Pons (tissue), 1 donor: ENCODE measurements at places on chromosomes 7 and 10.
A peak's percentile ranks its signal among the peaks of the same experiment; 100 is the strongest.

- no peak for DNase-seq
Measured at GRCh38 chr7:55244006-55244745, 121.0 kb upstream of the LANCL2 start.

DNA sequence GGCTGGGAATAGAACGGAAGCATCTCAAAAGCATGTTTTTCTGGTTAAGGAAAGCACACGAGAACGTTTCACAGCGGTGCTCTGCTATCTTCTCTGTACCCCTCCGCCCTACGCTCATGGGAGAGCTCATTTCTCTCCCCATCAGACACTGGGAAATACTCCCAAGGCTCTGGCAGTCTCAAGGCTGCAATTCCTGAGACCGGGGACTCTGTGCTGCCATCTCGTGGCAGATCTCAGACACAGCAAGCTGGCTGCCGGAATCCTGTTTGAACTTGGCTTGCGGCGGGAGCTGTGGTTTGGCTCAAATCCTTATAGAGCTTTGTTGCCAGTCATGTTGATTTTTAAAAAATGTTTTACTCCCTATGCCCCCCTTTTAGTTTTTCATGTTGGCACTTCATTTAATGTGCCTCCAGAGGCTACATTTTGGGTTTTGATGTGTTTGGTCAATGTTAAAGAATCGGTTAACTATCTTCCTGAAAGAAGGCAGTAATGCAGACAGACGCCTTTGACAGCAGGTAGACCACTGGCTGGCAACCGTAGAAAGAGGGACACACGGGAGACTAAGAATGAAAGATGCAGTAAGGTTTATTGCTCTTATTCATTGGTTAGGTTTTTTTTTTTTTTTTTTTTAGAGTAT is 27.6 kb downstream of the BMPER start:
- DNase-seq, result peak; percentile 85

- no peak for DNase-seq
Measured at GRCh38 chr7:131878777-131879176, 322.3 kb upstream of the PODXL start.

- no peak for DNase-seq
Measured at GRCh38 chr7:139034855-139035585, 822 bp downstream of the ZC3HAV1L start.

- DNase-seq, result no peak
Measured at GRCh38 chr10:113456741-113457140, 96.1 kb upstream of the HABP2 start.

- DNase-seq, result no peak
Measured at GRCh38 chr7:155198196-155198892, 99.3 kb upstream of the INSIG1 start.

GRCh38 chr7:151377406-151377805 is 32.4 kb downstream of the WDR86 start:
- no peak for DNase-seq

GRCh38 chr7:102860351-102860811 is 52.4 kb upstream of the LRRC17 start:
- no peak for DNase-seq

GRCh38 chr7:45000093-45001032 is at the start of gene CCM2:
Gene CCM2 (plus strand): TSS chr7:45000201. CDS start chr7:45000334, 133 bp downstream.
- DNase-seq, result no peak

- DNase-seq, result no peak
Measured at GRCh38 chr7:17660116-17660515, 280.2 kb downstream of the SNX13 start.

GRCh38 chr7:79553811-79554555 is 100.5 kb upstream of the MAGI2 start:
- DNase-seq, result no peak

DNA sequence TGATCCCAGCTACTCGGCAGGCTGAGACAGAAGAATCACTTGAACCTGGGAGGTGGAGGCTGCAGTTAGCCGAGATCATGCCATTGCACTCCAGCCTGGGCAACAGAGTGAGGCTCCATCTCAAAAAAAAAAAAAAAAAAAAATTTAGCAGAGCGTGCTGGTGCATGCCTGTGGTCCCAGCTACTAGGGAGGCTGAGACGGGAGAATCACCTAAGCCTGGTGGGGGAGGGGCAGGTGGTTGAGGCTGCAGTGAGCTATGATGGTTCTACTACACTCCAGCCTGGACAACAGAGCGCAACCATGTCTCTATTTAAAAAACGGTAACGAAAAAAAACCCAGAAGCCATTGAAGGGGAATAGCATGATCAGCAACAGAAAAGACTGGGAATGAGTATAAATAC is 89.9 kb downstream of the ARHGAP12 start:
- no peak for DNase-seq

DNA sequence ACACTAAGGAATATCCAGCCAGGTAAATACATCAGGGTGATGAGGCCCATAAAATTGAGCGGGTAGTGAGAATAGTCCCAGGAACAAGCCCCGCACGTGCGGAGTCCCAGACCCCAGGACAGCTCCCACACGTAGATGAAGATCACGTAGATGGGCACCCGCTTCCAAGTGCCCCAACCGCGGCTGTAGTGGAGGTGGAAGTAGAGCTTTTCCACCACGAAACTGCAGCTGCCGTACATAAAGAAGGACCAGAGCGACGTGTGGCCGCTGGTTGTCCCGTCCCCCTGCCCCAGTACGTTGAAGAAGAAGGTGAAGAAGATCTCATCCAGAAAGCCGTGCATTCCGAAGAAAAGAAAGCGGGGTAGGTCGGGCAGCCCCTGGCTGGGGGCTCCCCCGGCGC is 948 bp downstream of the TMEM229A start:
- no peak for DNase-seq

- no peak for DNase-seq
Measured at GRCh38 chr7:93115796-93116195, 2.0 kb downstream of the SAMD9 start.

DNA sequence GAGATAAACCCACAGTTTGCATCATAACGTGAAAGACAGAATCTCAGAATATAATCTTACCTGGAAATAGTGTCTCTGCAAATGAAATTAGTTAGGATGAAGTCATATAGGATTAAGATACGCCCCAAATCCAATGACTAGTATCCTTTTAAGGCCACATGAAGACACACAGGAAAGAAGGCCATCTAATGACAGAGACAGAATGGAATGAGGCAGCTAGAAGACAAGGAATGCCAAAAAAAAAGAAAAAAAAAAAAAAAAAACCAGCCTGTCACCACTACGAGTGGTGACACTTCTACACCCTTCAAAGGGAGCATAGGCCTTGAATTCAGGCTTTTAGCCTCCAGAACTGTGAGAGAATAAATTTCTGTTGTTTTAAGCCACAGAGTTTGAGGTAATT is 82.9 kb downstream of the HYCC1 start:
- no peak for DNase-seq

DNA sequence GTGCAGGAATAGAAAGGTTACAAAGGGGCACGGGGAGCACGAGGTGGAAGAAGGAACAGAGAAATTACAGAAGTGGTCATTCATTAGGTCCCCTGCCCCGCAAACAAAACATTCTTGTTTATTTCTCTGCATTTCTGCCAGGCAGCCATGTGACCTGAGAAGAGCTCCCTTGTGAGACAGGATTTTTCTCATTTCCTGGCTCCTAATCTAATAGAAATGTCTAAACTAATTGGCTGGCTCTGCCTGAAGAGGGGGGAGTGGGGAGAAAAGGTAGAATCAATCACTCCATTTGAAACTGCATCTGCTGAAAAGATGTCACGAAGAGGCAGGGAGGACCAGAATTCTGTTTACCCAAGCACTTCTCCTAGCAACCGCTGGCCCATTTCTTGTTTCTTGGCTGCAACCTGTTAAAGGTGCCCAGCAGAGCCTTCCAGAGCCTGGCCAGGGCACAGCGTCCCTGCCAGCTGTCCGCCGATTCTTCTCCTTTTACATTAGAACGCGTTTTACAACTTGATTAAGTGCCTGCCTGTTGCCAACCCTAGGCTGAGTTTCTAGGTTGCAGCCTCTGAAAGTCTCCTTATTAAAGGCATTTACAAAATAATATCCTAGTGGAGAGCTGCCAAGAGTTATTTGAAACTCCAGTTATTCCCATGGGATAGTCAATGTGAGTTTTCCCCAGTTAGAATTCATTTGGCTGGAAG is 1227.6 kb downstream of the TYW1 start:
- peak; percentile 65 for DNase-seq

GRCh38 chr10:102175415-102175814 is 23.2 kb downstream of the NOLC1 start:
- DNase-seq, result no peak

- no peak for DNase-seq
Measured at GRCh38 chr10:635088-635861, 54.2 kb downstream of the DIP2C start.

DNA sequence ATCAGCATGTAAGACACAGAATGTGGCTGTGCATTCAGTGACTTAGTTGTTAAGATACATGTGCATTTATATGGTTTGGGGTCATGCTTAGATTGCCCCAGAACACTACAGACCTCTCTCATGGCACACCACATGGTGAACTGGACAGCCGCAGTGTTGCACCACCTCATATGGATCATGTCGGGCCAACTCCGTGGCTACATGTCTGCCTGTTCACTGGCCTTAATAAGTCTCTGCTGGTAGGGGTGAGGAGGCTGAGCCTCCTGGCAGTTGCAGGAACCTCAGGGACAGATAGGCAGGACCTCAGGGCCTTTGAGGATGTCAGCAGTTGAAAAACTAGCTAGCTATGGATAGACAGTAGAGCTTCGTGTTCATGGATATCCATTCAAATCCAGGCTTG is 751.0 kb downstream of the GRID1 start:
- no peak for DNase-seq

GRCh38 chr7:99733448-99733847 is 1.5 kb downstream of the CYP3A7 start:
- DNase-seq, result no peak

DNA sequence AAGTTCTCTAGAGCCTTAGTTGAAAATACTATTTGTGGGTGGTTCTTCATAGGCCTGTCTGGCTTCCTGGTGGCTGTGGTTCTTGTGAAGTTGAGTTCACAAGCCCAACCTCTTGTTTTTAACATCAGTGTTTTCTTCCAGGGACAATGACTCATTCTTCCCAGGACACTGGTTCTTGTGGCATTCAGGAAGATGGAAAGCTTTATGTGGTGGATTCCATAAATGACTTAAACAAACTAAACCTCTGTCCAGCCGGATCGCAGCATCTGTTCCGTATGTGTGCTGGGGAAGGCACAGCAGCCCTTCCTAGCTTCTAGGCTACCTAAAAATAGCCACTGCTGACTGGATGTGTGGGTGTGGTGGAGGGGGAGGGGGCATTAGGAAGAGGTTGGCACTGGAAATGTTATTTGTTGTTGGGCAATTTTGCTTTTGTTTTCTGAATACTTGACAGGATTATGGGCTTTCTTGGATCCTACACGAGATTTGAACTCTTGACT is 3.9 kb downstream of the LSMEM1 start:
- DNase-seq, result no peak

DNA sequence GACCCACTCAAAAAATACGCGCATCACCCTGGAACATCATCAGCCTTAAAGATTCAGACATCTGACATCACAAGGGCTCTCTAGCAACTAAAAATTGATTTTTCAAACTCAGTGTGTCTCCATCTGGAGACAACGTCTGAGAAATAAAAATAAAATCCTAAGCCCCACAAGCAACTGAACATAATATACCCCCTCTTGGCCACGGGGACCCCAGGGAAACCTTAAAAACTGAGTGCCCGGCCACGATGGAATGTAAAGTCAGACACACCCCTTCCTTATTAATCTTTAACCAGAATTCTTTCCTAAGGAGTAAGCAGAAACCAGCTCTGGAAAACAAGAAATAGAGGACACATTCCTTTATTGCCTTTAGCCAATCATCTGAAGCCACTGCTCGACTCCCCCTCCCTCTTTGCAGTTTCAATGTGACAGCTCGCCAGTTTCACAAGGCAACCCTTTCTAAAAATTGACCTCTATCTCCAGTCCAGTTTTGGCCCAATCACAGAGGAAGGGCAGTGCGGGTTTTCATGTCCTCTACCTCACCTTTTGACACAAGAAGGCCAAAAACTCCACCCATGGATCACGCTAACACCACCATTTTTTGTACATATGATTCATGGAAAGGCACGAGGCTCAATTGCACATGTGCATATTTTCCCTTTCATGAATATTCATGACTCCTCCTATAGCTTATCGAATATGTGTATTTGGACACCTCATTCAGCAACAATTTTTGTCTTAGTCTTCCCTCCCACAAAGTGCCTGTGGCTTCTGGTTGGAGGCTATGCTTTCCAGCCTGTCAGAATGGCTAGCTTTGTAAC is 24.2 kb downstream of the IFIT3 start:
- no peak for DNase-seq

DNA sequence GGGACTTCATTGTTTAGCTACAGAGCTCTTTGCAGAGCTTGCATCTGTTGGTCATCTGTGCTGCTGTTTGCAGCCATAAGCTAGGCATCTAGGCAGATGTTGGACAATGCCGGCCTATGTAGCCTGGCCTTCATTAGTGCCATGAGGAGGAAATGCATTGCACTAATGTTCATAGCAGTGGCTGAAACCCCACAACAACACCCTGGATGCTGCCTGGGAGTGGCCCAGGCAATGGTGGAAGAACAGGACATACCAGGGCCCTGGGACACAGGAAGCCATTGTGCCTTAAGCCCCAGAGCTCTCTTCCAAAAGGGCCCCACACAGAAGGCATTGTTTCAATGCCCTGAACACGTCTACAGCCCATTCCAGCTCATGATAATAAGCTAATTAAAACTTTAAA is 131.5 kb upstream of the LYZL1 start:
- peak; percentile 85 for DNase-seq

GRCh38 chr7:15508258-15508657 is 53.6 kb downstream of the AGMO start:
- DNase-seq, result peak; percentile 87

DNA sequence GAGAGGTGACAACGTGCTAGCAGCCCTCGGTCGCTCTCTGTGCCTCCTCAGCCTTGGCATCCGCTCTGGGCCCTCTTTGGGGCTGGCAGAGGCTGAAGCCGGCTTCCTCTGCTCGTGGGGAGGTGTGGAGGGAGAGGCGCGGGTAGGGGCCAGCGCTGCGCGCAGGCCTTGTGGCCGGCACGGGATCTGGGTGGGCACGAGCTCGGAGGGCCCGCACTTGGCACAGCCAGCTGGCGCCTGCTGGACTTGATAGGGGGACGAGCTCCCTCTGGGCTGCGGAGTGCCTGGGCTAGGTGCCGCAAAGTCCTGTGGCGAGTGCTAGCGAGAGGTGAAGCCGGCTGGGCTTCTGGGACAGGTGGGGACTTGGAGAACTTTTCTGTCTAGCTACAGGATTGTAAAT is 170.7 kb downstream of the EXOC4 start:
- DNase-seq, result no peak

DNA sequence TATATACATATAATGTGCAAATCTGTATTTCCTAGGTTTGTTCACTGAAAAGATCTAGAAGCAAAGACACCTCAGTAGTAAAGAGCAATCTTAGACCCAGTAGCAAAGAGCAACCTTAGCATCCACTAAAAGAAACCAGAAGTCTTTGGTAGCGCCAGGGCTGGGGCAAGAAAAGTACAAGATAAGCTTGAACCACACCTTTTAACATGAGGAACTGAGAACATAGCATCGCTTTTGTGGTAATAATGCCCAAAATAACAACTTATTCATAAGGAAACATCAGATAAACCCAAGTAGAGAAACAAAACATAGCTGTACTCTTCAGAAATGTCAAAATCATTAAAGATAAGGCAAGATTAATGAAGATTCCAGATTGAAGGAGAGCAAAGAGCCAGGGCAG is 173.4 kb downstream of the IMMP2L start:
- no peak for DNase-seq

GRCh38 chr10:93235686-93236085 is 162.0 kb downstream of the CYP26A1 start:
- no peak for DNase-seq

GRCh38 chr7:27132978-27133377 is 2.4 kb upstream of the HOXA4 start:
- DNase-seq, result no peak
